HuH-7.5 (cell line): ENCODE measurements at places on chromosomes 6 and 20.

GRCh38 chr20:45138561-45139300 is 14.5 kb upstream of the WFDC12 start:
- DNase-seq: no peak

- no peak for DNase-seq
Measured at GRCh38 chr20:43971267-43971666, 56.6 kb downstream of the TOX2 start.

DNA sequence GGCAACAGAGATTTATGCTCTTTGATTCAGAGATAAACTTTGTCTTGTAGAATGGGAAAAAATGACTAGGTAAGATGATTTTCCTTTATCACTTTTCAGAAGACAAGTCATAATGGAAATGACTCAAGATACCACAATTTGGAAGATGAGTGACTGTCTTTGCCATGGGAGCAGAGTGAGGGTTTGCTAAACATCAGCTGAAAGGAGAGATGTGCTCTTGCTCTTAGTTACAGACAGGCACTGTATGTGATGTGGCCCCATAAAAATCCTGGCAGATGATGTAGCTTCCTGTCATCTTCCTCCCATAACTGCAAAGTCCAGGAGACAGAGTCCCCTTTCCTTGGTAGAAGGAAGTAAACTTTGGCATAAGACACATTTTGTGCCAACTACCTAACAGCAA is 47.6 kb downstream of the BACH2 start:
- no peak for DNase-seq

DNA sequence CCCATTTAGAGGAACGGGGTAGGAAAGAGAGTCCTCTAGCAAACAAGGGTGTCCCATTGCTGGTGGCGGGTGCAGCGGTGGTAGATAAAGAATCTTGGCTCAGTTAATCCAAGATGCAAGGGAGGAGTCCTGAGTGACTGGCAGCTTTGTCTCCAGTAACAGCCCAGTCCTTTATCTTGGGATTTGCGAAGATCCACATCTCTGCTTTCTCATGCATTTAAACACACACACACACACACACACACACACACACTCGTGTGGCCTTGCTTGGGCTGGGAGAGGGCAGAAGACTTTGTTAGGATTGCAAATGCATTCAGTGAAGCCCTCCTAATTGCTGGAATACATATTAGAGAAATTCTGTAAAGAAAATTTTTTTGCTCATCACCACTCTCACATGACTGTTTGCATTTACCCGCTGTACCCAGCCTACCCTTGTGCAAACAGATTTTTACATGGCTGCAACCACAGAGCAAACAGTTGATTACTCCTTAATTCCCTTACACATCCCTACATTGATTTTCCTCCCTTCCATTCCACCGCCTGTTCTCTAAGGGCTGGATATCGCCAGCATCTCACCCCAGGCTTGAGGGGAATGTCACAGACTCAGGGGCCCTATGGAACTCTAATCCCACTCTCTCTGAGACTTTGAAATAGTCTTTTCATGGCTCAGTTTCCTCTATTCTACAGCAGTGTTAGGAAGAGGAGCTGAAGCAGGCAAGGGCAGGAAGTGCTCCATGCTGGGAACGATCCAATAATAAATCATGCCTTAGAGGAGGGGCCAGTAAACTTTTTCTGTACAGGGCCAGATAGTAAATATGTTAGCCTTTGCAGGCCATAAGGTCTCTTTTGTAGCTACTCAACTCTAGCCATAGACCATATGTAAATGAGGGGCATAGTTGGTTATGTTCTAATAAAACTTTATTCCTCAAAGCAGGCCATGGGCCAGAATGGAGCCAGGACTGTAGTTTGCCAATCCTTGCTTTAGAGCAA is 3.5 kb downstream of the C6orf132 start:
- DNase-seq: no peak

- no peak for DNase-seq
Measured at GRCh38 chr6:127765949-127766348, 134.9 kb downstream of the THEMIS start.

- no peak for DNase-seq
Measured at GRCh38 chr6:19231878-19232561, 605.1 kb upstream of the ID4 start.

GRCh38 chr6:131685266-131685780 is 15.9 kb downstream of the OR2A4 start:
- no peak for DNase-seq

DNA sequence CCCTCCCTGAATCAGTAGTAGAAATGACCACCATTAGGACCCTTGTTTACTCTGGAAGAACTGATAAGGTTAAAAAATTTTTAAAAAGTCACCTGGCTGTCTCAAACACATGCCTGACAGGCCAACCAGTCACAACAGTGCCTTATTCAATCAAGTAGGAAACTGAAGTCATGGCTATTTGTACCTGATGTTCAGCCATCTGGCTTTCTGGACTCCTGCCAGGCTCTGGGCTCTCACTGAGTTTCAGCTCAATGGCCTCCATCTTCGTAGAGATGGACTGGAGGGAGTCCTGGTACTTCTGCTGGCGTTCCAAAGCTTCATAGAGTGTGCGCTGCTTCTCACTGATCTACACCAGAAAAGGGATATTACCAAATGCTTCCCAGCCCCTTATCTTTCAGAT is 343.8 kb downstream of the SYNE1 start:
- no peak for DNase-seq

GRCh38 chr6:145756170-145756662 is 20.9 kb upstream of the EPM2A start:
- DNase-seq: no peak

- no peak for DNase-seq
Measured at GRCh38 chr6:5246141-5247097, 14.3 kb downstream of the LYRM4 start.

GRCh38 chr6:160300076-160300695 is 41.6 kb upstream of the SLC22A2 start:
- DNase-seq: no peak

GRCh38 chr20:39874049-39874893 is 814.8 kb downstream of the MAFB start:
- DNase-seq: no peak

GRCh38 chr6:129596522-129596921 is 113.5 kb downstream of the ARHGAP18 start:
- DNase-seq: no peak

GRCh38 chr6:17836293-17836692 is 129.6 kb upstream of the NUP153 start:
- DNase-seq: no peak

DNA sequence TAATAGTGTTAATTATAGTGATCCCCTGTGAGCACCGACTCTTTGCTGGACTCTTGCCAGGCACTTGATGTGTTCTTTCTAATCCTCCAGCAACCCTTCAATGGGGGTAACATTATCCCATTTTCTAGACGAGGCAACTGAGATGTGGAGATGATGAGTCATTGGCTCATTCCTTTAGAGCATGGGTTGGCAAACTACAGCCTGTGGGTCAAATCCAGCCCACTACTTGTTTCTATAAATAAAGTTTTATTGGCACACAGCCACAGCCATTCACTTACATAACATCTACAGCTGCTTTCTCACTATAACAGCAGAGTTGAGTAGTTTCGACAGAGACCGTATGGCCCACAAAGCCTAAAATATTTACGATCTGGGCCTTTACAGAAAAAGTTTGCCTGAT is 249.5 kb upstream of the KCNG1 start:
- DNase-seq: no peak

GRCh38 chr6:35603326-35604202 is 85.2 kb downstream of the FKBP5 start:
- no peak for DNase-seq

DNA sequence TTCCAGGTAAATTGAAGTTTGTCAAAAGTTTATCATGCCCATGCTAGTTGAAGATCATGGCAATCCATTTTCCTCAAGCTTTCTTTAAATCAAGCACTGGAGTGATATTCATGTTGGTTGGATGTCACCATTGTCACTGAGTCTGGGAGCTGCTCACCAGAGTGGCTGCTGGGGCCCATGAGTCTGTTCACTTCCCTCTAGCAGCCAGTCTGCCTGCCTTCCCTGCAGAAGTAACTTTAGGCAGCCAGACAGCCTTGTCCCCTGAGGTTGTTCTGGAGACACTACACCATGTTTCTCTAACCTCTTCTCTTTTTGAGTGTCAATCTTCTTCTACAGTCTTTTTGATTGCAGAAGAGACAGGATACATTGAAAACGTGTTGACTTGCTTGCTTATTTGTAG is 5.5 kb downstream of the SIRT5 start:
- no peak for DNase-seq

DNA sequence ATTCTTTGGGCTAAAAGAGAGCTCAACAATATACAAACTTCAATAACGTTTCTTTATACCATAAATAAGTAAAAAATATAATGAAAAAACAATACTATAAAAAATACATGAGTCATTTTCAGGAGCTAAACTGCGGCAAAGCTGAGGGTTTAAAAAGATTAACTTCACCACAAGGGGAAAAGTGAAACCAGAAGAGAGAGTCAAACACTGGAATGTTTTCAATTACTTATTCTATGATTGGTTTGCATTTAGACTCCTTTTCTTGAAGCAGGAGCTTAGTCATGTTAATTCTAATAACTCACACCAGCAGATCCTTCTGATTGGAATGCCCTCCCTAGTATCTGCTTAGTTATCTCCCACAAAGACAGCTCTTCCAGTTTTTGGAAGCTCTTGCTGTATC is 627.3 kb downstream of the UTRN start:
- no peak for DNase-seq

- peak; percentile 27 for DNase-seq
Measured at GRCh38 chr6:85923013-85923430, 280.3 kb upstream of the SYNCRIP start.

DNA sequence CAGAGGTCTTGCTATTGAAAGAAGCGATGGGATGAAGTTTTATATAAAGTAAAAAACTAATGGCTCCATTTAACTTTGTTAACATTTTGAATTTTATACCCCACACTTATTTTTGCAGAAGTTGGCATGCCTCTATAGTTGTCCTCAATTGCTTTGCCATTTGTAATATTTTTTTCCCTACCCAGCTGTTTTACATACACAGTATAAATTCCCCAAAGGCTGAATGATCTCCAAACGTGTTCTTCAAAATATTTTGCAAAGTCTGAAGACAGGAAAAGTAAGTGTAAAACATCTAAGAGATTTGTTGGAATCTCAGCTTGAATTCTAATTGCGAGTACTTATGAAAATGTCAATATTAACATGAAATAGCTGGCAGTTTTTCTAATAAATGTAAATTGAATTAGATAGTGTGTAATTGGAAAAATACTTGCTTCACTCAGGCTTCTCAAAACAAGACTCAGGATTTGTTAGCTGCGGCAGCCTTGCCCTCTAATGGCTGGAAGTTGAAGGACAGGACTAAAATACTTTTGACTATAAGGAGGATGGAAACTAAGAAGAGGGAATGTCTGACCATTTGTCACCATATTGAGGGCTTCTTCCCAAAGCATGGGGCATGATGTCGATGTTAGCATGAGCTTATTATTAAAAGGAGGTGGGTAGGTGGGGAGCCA is 226.8 kb downstream of the UST start:
- DNase-seq: no peak

DNA sequence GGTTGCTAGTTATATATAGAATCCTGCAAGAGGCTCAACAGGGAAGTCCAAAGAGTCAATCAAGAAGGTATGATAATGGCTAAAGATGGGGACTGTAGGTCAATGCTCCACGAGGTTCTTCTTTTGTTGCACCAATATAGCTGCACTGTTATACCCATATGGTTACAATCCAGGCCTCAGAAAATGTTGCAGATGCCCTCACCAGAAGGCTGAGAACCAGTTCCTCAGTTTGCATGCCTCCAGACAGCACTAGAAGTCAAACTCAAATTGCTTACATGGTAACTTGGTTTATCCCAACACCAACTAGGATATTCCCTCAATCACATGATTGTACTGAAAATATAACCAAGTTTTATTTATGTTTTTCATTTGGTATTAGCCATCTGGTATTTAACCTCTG is 12.1 kb downstream of the EEF1A1 start:
- no peak for DNase-seq

- DNase-seq: no peak
Measured at GRCh38 chr6:149268768-149269167, 48.7 kb upstream of the TAB2 start.

GRCh38 chr6:710601-711571 is 17.9 kb upstream of the EXOC2 start:
- peak; percentile 20 for DNase-seq

- DNase-seq: no peak
Measured at GRCh38 chr6:167684276-167685104, 142.2 kb upstream of the AFDN start.

DNA sequence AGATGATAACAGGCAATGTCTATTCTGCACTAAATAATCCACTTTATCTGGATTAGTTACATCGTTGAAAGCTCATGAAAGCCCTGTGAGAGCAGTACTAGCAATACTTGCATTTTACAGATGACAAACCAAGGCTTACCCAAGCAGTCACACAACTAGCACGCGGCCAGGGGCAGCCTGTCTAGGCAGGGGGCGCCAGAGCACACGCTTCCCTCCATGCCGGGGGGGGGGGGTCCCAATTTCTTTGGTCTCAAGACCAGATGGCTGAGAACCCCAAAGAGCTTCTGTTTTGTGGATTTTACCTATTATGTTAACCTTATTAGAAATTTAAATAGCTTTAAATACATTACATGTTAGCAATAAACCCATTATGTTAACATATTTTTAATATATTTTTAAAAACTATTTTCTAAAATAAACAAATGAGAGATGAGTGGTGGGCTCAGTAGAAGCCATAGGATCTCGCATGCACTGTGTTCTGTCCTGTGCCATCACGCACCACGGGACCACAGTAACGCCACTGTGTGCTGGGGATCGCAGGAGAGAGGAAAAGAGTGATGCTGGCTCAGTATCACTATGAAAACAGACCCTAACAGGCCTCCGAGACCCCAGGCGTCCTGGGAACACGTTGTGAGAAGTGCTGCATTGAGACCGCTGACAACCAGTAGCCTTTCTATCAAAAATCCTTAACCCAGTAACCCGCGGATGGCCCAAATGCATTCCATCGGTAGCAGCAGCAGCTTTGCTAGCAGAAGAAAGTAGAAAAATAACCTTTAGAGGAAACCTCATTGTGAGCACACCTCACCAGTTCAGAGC is 5.3 kb upstream of the PRR18 start:
- peak; percentile 66 for DNase-seq

GRCh38 chr6:14676064-14676463 is 558.5 kb downstream of the CD83 start:
- DNase-seq: no peak

DNA sequence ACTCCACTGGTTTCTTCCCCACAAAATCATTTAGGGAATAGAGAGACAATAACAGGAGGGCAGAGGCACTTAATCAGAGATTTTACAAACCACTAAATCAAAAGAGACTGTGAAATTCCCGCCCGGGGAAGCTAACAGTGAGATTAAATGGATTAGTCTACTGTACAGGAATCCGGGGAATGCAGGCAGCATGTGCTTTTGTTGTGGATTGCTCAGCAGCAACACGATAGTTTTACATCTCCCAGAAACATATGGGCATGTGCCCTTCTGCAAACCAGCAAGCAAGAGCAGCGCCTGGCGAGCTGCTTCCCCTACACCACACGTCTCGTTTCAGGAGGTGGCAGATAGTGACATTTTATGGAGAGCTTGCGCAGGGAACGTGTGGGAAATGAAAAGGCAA is 382.3 kb downstream of the CD83 start:
- no peak for DNase-seq
